Smooth muscle cell of the brain vasculature (primary cell): ENCODE measurements at places on chromosomes 4 and X.

GRCh38 chr4:107519053-107519452 lies 201.0 kb downstream of the PAPSS1 start:
- peak; percentile 9 for DNase-seq

GRCh38 chr4:15982842-15983524 lies 20.0 kb upstream of the FGFBP2 start:
- no peak for DNase-seq

DNA sequence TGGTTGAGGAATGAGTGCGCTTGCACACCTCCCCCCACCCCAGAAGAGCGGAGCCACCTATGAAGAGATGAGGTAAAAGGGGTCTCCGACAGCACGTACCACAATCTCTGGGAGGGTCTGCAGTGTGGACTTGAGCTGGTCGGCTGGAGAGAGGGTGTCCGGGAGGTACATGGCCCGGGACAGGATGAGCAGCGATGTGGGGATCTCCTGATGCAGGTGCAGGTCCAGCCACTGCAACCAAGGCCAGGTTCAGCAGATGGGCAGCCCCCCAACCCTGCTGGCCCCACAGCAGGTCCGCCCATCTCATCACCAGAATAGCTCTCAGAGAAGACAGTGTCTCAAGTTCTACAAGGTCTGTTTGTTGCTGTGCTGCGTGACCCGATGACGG lies 30.4 kb downstream of the FGFR3 start:
- no peak for DNase-seq

- DNase-seq: no peak
Observed at GRCh38 chrX:9132036-9132638, 98.2 kb upstream of the FAM9B start.

DNA sequence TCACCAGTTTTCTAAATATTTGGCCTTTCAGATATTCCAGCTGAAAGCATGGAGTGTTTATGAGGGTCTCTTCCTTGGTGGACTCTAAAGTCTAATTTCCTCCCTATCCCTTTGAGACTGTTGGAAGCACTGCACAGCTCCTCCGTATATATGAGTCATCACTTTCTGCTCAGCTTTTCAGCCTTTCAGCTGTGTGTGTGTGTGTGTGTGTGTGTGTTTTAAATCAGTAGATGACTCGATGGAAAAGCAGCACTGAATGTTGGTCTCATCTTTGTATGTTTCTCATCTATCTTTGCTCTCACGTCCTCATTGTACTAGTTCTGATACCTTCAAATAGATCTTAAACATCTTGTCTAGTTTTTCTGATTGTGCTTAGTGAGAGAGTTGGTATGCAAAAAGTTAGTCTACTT lies 81.6 kb downstream of the ZFX start:
- DNase-seq: peak; percentile 40

DNA sequence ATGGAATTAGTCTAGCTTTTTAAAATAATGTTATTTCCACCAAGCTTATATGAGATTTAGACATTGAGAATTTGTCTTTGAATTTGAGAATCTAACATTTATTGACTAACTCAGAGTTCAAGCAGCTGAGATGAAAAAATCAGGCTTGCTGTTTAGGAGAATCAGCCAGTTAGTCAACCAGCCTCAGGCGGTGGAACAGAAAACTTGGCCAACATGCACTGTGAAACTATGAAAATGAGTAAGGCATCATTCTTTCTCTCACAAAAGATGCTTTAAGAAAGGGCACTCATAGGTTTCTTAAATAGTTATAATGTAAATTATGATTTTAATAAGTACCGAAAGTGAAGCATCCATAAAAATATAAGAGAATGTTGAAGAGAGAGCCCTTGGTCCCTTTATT lies 84.2 kb downstream of the NFKB1 start:
- DNase-seq: no peak

GRCh38 chrX:20693078-20693477 lies 426.4 kb upstream of the RPS6KA3 start:
- no peak for DNase-seq

DNA sequence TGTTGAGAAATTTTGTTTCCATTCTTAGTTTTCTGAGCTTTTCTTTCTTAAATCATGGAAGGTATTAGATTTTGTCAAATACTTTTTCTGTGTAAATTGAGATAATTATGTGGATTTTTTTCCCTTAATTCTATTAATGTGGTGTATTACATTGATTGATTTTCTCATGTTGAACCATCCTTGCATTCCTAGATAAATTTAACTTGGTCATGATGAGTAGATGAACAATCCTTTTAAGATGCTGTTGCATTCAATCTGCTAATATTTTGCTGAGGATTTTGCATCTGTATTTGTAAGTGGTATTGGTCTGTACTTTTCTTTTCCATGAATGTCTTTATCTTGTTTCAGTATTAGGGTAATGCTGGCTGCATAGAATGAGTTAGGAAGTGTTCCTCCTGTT lies 20.3 kb upstream of the CTBP1 start:
- no peak for DNase-seq

DNA sequence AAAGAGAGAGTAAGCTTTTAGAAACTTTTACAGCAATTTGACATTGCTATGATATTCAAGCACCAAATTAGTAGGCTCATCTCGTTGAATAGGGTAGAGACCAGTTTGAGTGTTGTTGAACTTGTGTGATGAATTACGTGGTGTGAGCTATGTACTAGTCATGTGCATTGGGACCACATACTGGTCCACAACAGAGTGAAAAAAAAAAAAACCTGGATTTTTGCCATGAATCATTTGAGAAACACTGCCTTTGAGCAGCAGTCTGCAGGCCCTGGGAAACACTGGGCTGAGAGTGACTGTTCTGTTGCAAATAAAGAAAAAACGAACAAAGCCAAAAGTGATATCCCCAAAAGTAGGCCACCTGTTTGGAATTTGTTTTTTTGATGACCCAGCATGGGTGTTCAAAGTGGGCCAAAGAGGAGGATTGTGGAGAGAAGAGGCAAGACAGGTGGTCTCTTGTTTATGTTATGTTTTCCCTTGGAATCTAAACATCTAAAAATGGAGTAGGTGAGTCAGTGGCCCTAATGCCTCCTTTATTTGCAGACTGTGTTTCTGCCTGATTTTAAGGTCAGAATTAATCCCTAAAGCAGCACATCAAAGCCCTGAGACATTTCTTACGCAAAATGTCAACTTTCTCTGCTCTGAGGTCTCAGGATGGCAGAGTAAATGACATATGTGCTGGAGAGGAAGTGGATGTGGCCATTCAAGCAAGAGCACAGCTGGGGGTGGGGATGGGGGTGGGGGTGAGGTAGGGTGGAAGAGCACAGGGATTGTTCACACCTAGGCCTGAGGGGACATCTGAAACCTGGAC lies 33.5 kb downstream of the TAF7L start:
- no peak for DNase-seq

DNA sequence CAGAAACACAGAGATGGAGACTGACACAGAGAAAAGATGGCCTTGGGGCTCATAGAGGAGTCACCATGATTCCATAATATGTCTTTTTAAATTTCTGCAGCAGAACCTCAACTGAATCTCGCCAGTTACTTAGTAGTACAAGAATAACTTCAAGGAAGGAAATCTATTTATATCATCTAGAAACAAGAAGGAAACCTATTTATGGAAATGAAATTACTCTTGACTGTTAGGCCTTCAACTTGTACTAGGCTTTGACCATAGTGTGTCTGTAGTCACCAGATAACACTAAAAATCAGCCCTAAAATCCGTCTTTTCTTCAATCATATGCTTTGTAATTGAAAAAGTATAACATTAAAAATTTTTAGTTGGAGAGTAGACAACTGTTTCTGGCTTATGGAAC lies 740.4 kb downstream of the TRIML1 start:
- no peak for DNase-seq

GRCh38 chr4:46844325-46844917 lies 64.6 kb downstream of the COX7B2 start:
- peak; percentile 56 for DNase-seq

GRCh38 chrX:20231598-20231997 lies 35.1 kb downstream of the RPS6KA3 start:
- no peak for DNase-seq

- DNase-seq: no peak
Observed at GRCh38 chr4:69800599-69800998, 40.2 kb upstream of the SULT1B1 start.

- DNase-seq: no peak
Observed at GRCh38 chr4:27763830-27764525, 903.3 kb downstream of the STIM2 start.

- no peak for DNase-seq
Observed at GRCh38 chr4:38230121-38230801, 270.1 kb downstream of the PTTG2 start.

DNA sequence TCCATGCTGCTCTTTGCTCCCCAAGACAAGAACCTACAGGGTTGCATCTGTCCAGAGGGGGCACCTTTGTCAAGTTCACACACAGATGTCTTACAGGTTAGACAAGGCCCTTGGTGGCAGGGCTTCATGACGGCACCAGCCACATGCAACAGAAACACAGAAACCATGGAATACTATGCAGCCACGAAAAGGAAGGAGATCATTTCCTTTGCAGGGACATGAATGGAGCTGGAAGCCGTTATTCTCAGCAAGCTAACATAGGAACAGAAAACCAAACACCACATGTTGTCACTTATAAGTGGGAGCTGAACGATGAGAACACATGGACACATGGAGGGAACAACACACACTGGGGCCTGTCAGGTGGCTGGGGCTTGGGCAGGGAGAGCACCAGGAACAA lies 85.1 kb upstream of the NDP start:
- no peak for DNase-seq

DNA sequence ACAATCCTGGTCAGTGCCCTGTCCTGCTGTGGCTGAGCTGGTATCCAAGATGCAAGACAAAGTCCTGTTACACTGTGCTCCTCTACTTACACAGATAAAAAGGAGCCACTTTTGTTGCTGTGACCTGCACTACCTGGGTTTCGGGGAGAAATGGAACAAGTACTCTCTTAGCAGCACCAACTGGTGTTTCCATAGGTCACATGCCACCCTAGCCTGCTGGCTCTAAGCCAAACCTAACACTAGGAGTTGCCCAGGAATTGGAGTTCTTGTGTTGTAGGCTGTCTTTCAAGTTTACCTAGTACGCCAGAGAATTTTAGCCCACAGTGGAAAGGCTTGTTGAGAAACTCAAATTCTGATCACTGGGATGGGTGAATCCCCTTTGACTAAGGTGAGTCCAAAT lies 727.4 kb downstream of the FAM133A start:
- DNase-seq: no peak

- DNase-seq: no peak
Observed at GRCh38 chrX:70525733-70526132, 81.1 kb downstream of the DLG3 start.

DNA sequence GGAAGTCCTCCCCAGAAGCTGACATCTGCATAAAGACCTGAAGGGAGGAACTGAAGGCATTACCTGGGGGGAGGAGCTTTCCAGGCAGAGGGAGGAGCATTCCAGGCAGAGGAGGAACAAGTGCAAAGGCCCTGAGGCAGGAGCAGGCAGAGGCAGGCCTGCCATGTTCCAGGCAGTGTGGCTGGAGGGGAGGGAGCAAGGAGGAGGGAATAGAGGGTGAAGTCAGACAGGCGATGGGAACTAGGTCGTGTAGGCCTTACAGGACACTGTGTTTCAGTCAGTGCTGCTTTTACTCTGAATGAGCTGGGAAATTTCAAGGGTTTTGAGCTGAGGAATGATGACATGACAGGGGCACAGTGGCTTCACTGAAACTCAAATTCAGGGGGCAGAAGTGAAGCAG lies 292.7 kb downstream of the BCOR start:
- DNase-seq: no peak

DNA sequence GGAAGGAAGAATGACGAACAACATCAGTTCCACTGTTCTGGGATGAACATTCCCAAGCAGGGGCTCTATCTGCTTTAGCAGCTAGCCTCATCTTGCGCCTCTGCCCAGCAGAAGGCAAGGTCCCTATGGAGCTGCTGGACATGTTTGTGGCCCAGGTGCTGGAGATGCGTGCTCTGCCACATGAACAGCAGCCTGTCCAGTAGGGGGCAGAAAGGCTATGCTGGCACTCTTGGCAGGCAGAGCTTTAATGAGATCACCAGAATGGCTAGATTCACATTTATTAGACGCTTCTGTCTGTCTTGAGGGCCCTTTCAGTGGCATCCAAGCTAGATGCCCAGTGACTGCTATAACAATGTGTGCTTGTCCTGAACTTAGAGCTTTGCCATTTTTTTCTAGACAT lies 1826.0 kb downstream of the STIM2 start:
- DNase-seq: no peak

GRCh38 chr4:110840221-110840654 lies 217.4 kb upstream of the PITX2 start:
- no peak for DNase-seq

GRCh38 chrX:119539872-119540271 lies 25.3 kb downstream of the STEEP1 start:
- no peak for DNase-seq

- DNase-seq: no peak
Observed at GRCh38 chr4:19123681-19124080, 1102.1 kb upstream of the LCORL start.

GRCh38 chrX:96846841-96847240 lies 36.9 kb upstream of the RPA4 start:
- DNase-seq: no peak

DNA sequence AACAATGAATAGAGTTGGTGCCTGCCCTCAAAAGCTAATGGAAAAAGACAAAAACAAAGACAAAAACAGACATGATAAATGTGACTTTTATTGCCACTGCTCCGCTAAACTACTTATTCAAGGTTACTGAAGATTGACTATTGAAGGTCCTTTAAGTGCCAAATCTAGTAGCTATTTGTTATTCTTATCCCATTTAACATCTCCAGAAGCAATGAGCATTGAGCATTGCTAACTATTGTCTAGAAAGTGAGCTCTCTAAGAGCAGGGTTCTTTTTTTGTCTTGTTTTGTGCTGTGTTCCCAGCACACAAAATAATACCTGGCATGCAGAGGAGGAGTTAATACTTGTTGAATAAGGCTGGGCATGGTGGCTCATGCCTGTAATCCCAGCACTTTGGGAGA lies 95.4 kb upstream of the SFRP2 start:
- no peak for DNase-seq

DNA sequence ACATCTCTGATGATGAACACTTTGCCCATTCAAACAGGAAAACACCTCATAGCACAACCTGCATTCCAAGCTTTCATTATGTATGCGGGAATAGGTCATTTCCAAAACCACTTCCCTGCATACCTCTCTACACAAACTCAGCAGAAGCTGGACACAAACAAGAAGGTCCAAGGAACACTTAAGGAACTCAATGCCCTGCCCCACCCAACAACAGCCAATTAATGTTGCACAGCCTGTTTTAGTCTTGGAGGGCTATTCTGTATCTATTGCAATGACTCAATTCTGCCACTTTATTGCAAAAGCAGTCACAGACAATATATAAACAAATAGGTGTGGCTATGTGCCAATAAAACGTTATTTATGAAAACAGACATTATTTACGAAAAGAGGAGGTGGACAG lies 16.7 kb downstream of the OPHN1 start:
- no peak for DNase-seq
